Karpas-422 (cell line): ENCODE measurements at places on chromosomes 4 and X.
A peak's percentile ranks its signal among the peaks of the same experiment; 100 is the strongest.

DNA sequence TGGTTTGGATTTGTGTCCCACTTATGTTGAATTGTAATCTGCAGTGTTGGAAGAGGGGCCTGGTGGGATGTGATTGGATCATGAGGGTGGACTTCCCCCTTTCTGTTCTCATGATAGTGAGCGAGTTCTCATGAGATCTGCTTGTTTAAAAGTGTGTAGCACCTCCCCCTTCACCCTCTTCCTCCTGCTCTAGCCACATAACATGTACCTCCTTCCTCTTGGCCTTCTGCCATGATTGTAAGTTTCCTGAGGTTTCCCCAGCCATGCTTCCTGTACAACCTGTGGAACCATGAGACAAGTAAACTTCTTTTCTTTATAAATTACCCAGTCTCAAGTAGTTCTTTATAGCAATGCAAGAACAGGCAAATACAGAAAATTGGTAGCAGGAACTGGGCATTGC lies 138.7 kb downstream of the INPP4B start:
- no peak for DNase-seq

DNA sequence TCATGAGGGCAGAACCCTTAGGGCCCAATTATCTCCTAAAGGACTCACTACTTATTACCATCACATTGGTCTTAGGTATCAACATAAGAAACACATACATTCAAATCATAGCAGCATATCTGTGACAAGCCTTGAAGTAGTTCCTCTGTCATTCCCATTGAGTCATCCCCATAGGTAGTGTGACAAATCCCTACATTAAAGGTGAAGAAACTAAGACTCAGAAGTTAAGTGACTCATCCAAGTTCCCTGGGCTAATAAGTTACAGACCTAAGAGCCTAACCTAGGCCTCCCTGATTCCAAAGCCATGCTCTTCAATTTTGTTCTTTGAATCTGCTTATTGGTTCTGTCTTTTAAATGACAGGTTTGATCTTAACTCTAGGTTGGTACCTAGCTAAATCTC lies 58.2 kb downstream of the CD38 start:
- DNase-seq, result no peak

- DNase-seq, result no peak
Observed at GRCh38 chr4:22237846-22238494, 277.9 kb downstream of the ADGRA3 start.

DNA sequence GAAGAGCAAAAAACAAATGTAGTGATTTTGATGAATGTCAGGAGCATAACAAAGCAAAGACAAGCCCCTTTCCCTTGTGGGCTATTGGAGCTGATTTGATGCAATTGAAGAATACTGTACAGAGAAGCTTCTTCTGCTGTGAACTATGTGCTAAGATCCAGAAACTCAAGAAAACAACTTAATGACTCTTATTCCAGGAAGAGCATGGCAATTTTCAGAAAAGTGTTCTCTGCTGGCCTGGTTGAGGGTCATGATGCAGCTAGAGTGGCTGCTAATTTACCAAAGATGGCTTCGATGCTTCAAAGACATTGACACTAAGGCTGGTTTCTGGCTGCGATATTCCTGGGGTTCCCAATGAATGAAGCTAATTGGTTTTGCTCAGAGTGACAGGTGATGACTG lies 45.8 kb downstream of the TNIP3 start:
- no peak for DNase-seq

DNA sequence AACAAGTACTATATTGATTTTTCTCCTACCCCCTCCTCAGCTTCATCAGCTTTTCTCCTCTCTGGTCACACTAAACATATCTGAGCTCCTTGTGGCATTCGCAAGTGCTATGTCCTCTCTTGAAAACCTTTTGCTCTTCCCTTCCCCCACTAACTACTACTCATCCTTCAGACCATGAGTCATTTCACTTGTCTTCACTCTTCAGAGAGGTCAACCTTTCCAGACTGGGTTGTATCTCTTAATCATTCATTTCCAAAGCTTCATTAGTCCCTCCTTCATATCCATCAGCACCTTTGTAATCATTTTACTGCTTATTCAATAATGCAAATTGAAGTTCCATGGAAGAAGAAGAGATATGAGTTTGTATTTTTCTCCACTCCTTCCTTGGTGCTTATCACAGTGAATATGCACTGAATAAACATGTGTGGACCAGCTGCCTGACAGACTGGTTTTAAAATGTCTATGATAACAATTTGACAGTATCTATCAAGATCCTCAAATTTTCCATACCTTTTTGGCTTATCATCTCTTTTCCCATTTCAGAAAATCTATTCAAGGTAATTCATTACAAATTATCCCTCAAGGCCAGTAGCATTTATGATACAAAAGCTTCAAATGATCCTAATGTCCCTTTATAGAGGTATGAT lies 28.4 kb downstream of the DDX60L start:
- DNase-seq, result no peak

DNA sequence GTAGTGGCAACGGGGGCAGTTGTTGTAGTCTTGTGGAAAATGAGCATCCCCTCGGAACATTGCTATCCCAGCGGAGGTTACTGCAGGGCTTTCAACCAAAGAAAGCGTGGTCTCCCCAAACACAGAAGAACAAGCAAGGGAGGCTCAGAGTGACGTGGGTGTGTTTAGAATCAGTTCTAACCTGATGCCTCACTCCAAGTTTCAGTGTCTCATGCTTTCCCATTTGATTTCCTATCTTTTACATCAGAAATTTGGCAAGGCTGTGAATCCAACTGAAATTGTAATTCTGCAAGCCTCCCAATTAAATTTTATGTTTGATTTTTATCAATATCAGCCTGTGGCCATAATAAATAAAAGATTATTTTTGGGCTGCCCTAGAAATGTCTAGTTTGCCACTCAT lies 156.1 kb upstream of the LNX1 start:
- DNase-seq, result no peak

DNA sequence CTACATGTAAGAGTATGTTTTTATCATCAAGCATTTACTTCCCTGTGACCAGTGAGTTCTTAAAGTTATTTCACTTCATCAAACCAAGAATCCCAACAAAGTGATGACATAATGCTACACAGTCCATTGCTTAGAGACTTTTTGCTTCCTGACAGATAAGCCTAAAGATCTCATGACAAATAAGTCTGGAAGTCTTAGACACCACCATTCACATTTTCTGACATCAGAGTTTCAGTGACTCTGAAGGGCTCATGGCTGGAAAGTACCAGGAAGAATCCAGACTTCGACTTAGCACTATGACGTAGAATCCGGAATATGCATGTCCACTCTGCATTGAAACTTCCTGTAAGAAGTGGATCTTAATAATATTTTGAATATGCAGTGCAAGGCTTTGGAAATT lies 53.7 kb downstream of the CLDN22 start:
- no peak for DNase-seq

GRCh38 chr4:165756836-165757235 lies 116.2 kb upstream of the TLL1 start:
- no peak for DNase-seq

DNA sequence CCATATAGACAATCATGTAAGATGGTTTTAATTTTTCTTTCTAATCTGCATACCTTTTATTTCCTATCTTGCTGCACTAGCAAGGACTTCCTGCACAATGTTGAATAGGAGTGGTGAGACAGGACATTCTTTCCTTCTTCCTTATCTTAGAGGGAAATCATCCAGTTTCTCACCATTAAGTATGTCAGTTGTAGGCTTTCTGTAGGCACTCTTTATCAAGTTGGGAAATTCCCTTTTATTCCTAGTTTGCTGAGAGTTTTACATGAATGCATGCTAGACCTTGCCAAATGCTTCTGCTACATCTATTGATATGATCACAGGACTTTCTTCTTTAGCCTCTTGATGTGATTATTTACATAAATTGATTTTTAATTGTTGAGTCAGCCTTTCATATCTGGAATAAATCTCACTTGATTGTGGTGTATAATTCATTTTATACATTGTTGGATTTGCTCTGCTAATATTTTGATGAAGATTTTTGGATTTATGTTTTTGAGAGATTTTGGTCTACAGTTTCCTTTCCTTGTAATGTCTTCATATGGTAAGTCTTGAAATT lies 23.8 kb downstream of the RNF175 start:
- DNase-seq, result no peak

DNA sequence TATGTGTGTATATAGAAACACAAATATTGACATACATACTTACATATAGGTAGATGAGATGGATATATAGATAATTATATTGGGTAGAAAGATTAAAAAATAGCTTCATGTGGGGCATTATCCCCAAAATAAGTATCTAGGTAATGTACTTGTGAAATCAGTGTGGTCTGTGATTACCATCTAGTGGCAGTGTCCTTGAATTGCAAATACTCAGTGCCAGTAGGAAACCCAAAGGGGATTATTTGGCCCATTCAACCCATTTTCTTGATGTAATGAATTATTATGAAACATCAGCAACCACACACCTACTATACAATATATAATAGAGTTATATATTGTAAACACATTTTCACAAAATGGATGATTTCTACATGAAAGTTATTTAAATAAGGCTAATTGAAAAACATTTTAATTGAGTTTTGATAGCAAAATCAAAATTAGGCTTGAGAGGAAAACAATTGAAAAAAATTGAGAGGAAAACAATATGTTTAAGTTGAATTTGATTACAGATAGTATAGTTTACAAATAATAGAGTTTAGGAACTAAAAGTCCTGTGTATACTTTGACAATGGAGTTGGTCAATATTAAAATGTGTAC lies 389.4 kb downstream of the GALNTL6 start:
- DNase-seq, result peak; percentile 61

DNA sequence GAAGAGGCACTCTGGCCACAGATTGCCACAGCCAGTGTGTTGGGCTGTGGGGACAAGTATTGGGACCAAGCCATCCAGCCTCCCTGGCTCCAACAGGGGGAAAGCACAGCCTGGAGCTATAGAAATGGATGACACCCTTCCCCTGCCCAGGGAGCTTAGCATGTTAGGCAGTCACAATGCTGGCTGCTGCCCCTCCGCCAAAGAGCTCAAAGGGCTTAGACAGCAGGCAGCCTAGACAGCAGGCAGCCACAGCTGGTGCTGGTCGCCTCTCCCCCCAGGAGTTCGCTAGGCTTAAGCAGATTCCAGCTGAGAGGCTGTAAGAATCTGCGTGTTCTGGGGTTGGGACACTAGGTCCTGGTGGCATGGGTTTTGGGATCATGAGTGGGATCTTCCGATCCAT lies 94.5 kb upstream of the MXRA5 start:
- no peak for DNase-seq

DNA sequence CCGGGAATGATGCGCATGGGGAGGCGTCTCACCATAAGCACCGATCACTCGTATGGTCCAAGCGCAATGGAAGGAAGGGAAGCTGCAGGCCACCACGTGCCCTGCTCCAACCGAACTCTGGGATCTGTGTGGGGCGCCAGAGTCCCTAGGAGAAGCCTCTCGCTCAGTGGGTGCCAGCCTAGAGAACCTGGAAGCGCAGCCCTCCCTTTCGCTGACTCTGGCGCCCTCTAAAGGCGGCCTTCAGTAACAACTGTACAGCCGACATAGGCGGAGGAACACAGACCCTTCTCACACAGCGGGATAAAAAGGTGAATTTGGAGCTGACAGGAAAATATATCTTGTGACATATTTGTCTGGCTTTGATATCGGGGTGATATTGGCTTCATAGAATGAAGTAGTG lies 76.0 kb downstream of the INTS6L start:
- peak; percentile 85 for DNase-seq

DNA sequence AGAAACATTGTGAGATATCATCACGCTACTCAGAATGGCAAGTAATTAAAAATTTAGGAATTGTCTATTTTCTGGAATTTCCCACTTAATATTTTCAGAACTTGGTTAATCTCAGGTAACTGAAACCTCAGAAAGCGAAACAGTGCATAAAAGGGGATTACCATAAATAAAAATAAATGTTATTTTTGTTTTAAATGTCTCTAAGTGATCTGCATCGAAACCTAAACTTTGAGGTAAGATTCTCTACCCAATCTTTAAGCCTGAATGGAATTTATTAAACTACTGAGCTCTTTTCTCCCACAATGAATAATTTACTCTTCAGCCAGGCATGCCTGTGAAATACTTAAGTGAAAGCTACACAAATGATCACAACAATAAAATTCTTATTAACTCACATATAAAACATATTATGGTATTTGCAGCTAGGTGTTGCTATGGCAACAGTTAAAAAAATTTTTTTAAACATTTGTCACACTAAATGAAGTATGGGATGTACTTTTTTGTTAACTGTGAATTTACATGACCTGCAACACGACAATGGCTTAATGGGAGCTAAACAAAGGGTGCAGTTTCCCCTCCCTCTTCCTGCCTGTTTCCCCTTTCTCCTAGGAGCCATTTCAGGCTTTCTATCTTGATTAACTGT lies 220.2 kb upstream of the PRPS2 start:
- DNase-seq, result no peak

DNA sequence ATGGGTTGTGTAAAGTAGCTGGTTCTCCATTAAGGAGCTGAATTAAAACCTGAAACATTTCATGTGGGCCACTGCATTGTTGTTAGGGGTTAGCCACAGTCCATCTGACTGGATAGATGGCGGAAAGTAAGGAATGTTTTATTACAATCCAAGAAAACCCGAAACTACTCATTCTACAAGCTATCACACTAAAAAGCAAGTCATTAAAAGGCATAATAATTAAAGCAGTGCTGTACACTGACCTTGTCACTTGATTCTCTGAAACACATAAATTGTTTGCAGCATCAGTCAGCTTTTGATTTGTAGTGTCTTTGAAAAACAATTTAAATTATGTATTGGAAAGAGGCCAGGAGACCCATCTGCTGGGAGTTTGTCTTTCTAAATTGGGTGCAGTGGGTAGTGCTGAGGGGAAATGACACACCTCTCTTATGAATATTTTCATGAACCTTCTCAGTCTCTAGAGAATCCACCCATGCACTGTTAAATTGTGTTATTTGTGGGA lies 75.7 kb upstream of the ANK2 start:
- no peak for DNase-seq

GRCh38 chr4:182478475-182478874 lies 235.3 kb downstream of the TENM3 start:
- peak; percentile 63 for DNase-seq

DNA sequence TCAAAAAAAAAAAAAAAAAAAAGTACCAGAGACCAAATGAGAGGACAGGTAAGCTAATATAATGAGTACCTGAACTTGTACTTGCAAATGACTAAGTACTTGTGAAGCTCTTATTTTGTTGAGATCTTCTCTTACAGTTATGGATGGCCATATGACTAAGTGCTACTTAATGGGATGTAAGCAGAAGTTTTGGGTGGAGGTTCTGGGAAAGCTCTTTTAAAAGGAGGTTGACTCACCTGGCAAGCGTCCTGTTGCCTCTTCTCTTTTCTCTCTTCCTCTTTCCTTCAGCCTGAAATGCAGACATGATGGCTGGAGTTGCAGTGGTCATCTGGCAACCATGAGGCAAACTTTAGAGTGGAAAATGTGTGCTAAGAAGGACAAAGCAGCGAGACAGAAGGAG lies 36.9 kb upstream of the MED14 start:
- DNase-seq, result no peak

DNA sequence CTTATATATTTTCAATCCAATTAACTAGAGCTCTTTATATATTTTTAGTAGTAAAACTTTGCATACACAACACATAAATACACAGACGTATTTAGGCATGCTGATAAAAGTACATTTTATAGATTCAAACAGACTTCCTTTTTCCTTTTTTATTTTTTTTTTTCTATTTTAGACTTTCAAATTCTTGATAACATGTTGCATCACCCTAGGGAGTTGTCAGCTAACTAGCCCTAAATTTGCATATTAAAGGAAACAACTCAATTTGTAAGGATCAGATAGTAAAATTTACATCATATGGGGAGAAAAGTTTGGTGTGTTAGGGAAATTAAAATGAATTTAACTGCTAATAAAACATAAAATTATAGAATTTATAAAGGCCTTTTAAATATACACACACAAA lies 47.4 kb upstream of the APOOL start:
- no peak for DNase-seq
